ENCODE measurements at places on chromosomes 7 and 10.

- no peak for DNase-seq
Observed at GRCh38 chr7:36054637-36055036, 98.4 kb upstream of the EEPD1 start.

GRCh38 chr10:70613941-70614340 is 11.4 kb upstream of the PRF1 start:
- DNase-seq, result no peak

DNA sequence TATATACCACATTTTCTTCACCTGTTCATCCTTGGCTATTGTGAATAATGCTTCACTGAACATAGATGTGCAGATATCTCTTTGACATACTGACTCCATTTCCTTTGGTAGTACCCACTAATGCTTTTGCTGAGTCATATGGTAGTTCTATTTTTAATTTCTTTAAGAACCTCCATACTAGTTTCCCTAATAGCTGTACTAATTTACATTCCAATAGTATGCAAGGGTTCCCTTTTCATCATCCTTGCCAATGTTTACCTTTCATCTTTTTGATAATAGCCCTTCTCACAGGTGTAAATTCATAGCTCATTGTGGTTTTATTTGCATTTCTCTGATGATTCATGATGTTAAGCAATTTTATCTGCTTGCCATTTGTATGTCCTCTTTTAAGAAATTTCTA is 159.9 kb downstream of the CALCR start:
- DNase-seq, result no peak

GRCh38 chr10:25047088-25047487 is 30.7 kb downstream of the THNSL1 start:
- DNase-seq, result no peak

DNA sequence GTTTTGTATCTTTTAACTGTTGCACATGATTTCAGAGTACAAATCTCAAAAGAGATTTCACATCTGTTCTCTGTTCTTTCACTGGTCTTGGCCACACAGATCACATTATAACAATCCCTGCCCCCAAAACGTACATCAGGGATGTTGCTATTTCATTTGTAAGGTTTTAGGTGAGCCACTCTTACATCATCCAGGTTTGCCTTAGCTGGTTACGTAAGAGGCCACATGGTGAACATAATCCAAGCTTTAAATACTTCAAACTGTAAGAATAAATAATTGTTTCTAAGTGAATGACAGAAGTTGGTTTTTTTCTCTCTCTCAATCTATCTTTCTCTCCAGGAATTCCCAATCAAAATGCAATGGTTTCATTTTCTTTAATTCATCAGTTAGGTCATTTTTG is 245.9 kb upstream of the HGF start:
- no peak for DNase-seq

- DNase-seq, result peak; percentile 62
Observed at GRCh38 chr7:81447351-81447952, 322.4 kb downstream of the HGF start.

DNA sequence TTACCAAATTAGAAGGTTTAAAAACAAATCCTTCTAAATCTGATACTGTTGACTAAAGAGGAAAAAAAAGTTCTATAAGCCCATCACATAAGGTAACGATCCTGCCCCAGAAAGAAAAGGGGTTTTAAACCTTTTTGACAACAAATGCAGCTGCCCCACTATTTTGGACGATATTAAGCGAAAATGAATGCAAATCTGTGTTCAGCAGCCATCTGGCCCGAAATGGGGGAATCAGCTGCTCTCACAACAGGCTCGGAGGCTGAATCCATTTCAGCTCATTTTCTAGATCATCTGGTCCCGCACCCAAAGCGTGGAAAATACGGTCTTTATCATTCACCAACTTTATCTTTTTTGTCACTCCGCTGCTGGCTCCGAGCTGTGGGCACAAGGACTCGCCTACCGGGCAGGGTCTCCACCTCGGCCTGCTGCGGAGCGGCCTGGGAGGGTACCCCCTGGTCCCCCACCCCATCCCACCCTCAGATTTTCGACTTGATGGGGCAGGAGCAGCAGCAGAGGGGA is 2.4 kb upstream of the EBF3 start:
- no peak for DNase-seq

DNA sequence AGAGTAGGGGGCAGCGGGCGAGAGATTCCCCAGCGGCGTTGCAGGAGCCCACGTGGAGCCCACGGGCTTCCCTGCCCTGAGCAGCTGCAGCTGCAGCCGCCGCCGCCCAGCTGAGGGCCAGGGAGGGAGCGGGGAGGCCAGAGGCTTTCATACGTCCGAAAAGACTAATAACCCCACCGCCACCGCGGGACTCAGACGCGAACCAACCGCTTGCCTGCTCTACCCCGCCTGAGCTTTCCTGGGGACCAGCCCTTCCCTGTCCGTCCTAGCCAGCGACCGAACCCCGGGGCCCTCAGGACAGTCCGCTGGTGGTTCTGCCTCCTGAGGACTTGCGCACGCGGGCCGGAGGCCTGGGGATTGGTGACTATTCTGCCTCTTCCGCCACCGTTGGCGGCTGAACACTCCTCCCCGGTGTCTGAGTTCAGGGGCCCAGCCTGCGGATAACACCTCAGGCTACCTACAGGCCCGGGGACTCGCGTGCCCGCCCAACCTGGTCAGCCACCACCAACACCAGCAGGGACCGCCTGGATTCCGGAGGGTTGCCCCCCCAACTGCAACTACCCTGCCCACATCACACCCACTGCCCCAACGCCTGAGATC is 18.4 kb downstream of the IFT22 start:
- DNase-seq, result no peak

DNA sequence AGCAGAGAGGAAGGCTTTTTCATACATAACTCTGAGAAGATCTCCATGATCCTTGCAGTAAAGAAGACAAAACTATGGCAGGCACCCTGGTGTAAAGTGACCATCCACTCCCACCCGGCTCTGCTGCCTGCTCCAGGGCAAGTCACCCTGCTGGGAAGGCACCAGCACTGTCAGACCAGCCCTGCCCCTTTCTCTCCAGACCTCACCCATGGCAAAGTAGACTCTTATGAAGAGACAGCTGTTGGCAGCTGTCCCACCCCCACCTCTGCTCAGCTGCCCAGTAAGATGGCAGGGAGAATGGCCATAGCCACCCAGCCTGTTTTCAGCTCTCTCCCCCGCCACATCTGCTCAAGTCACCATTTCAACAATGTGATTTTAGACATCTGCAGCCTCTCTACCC is 8.6 kb upstream of the ZMIZ2 start:
- no peak for DNase-seq

- DNase-seq, result no peak
Observed at GRCh38 chr7:75042286-75042685, 31.3 kb downstream of the RCC1L start.

GRCh38 chr10:125742465-125742864 is 23.0 kb downstream of the EDRF1 start:
- peak; percentile 85 for DNase-seq

GRCh38 chr7:71793251-71793650 is 618.9 kb downstream of the CALN1 start:
- no peak for DNase-seq

DNA sequence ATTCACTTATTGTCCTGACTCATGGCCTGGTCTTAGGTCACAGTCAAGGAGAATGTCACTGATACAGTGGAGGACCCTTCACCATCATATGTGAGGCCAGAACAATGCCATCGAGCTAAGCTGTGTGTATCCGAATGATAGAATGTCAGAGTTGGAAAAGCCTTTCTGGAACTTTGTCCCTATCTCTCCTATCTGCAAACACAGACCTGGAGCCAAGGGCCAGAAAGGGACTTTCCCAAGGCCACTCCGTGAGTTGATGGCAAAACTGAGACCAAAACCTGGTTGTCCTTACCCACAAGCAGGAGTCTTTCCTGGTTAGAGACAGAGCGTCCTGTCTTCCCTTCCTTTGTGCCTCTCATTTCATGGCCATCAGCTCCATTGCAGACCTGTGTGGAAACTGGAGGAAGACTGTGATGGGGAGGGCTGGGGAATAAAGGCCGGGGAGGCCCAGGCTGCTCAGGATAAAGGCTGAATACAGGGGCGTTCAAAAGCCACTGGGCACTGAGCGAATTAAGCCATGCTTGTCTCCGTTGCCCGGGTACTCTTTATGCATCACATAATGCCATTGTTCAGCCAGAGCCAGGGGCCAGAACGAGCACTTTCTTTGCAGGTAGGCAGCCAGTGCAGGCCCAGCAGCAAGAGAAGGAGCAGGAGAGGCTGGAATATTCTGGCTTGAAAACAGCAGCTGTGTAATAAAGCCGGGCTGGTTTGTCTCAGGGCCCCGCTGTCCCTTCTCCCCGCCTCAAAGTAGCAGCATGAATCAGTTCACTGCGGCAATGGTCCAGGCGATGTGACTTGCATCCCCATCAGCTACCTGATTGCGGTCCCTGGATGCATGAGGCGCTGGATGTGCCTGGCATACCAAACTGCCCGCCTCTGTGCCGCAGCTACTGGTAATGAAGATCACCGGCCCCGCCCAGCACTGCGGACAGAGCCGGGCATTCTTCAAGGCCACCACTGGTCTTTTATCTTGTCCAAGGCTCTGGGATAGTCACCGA is 143.0 kb downstream of the RPS24 start:
- DNase-seq, result no peak

DNA sequence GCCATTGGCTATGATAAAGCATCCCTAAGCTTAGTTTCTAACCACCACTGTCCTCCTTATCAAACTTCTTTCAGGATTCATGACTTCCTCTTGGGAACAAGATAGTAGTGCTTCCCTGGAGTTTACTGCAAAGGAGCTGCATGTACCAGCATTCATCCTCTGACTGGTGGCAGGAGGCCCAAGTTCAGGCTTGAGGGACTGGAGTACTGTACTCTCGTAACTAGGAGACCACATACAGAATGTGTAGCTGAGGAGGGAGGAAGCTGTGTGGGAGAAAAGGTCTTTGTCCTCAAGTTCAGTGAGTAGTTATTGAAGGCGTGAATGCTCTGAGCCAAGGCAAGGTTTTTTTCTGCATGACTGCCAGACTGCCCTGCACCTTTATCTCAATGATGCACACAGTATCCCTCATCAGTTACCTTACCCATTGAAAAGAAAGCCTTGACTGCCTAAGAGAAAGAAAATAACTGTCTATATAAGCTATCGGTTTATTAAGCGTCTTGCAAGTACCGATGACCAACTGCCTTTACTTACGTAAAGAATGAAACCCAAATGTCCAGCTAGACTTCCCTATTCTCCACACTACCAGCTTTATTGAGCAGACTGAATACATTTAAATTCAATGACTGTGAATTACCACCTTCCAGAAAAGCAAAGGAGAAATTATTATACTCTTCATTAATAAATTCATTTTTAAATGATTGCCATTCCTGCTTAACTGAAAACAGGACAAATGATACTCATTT is 12.8 kb downstream of the SCRN1 start:
- no peak for DNase-seq

DNA sequence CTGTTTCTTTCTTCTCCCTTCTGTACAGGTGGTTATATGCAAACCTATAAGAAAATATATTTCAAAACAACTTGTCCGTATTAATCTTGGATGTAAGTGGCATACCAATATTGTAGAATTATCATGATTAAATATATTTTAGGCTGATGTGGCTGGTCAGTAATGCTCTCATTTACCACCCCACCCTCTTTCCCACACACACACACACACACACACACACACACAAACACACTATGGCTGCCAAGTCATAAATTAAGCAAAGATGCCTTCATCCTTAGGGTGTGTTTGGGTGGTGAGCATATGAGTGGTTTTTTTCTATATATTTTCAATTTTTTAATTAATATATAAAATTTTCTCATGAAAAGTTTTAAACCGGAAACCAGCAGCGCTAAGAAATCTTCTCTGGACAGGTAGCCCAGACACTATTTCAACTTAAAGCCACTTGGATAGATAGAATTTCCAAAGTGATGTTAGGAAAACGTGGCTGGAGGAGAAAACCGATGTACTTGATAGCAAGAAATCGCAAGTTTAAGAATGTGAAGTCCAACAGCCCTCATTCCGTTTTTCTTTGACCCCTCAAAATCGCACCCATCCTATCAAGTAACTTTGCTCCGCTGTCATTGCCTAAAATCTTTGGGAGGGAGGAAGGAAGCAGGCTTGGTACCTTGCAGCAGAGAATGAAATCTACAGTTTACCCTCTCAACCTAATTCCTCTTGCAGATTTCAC is 171.7 kb downstream of the FAM107B start:
- DNase-seq, result peak; percentile 28

DNA sequence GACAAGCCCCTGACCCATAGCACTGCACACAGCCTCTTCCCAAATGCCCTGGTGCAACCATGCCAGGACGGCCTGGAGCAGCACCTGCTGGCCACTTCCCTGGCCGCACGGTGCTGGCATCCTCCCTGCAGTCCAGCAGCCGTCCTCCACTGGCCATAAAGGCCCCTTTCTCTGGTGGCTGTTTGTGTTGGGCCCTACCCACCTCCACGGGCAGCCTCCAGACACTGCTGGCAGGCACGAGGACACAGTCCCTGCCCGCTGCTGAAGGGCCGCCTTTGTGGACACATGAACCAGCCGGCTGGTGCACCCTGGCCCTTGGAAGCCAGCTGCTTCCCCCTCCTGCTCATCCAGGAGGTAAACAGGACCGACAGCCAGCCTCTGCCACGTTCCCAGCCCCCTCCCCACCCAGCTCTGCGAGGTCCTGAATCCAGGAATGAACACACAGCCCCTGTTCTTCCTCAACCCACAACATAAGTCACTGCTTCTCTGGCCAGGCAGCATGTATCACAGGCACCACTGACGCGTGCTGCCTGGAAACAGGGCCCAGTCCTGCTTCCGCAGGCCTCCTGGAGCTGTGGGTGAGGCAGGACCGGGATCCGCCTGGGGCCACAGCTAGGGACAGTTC is 43.8 kb downstream of the SPOCK2 start:
- no peak for DNase-seq

- DNase-seq, result no peak
Observed at GRCh38 chr7:158655931-158656441, 48.6 kb downstream of the NCAPG2 start.

- peak; percentile 40 for DNase-seq
Observed at GRCh38 chr10:110077436-110078130, 69.8 kb downstream of the ADD3 start.

GRCh38 chr7:75716992-75717626 is 21.6 kb downstream of the HIP1 start:
- DNase-seq, result no peak

GRCh38 chr10:36336315-36336714 is 694.2 kb upstream of the FZD8 start:
- DNase-seq, result no peak

GRCh38 chr7:5671046-5671445 is 110.4 kb downstream of the RNF216 start:
- no peak for DNase-seq

GRCh38 chr7:135940077-135941075 is 36.8 kb downstream of the MTPN start:
- DNase-seq, result no peak

DNA sequence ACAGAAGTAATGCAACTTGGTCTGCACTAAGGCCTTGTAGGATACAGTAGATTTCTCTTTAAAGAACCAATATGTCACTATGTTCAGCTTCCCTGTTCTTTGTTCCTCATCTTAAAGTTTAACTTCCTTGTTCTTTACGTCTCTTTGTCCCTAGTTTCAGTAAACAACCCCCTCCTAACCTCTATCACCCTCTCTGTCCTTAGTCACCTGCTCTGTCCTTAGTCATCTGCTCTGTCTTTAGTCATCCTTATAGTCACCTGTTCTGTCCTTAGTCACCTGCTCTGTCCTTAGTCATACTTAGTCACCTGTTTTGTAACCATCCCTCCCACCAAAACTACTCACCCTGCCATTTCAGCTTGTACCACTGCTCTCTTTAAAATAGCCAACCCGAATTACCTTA is 144.6 kb upstream of the TMEM106B start:
- DNase-seq, result no peak
